ENCODE measurements at places on chromosomes 16 and 17. TPM values are rescaled to one million over a fixed set of nuclear protein-coding genes. Genes with fewer than 3 reads are reported as not detected.

CCT6B gene
- 0.67 TPM for polyA plus RNA-seq

CDH13 gene
- polyA plus RNA-seq = 3.0 TPM

DNA sequence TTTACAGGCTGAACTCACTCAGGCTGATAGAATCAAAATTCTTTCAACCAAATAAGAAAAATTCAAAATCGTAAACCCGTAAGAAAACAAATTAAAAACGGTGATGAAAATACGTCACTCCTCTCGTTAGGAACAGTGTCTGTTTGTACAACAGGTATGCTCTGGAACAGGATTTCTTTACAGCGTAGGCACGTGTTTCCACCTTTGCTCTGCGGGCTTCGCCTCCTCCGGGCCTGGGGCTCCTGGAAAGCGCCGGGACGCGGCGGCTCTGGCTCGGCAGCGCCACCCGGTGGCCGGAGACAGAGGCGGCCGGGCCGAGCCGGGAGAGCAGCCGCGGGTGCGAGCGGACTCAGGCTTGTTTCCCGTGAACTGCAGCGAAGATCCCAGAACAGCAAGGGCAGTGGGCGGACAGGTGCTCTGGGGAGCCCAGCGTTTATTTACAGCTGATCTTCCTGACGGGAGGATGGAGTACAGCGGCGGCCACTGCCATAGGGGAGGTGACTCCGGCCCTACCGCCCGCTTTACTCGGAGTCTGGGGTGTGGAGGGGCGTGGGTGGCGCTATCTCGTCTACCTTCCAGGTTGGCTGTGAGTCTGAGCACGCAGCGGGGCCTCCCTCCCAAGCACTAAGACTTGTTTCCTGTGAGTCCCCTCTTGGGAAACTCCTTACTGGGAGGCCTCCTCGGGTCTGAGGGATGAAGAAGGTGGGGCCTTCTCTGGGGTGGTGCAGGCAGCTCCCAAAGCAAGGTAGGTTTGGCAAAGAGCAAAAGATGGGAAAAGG is 40.5 kb upstream of the ATP2A3 start:
- H3K4me3 ChIP-seq = no peak overlapping the region
- H3K27me3 ChIP-seq = no peaks in the 10 kb centered on the region
- H3K27ac ChIP-seq = no peak overlapping the region
- no peak for DNase-seq
- no peaks in the 10 kb centered on the region for H3K4me1 ChIP-seq

- H3K27me3 ChIP-seq = no peaks in the 10 kb centered on the region
- H3K27ac ChIP-seq = no peak overlapping the region
- peaks cover 5% of the 10 kb centered on the region for H3K4me1 ChIP-seq
- DNase-seq = no peak
- no peaks in the 10 kb centered on the region for H3K36me3 ChIP-seq
- H3K4me3 ChIP-seq = no peak overlapping the region
These were observed 136.3 kb downstream of the NLK start for GRCh38 chr17:28178800-28179199.

DNA sequence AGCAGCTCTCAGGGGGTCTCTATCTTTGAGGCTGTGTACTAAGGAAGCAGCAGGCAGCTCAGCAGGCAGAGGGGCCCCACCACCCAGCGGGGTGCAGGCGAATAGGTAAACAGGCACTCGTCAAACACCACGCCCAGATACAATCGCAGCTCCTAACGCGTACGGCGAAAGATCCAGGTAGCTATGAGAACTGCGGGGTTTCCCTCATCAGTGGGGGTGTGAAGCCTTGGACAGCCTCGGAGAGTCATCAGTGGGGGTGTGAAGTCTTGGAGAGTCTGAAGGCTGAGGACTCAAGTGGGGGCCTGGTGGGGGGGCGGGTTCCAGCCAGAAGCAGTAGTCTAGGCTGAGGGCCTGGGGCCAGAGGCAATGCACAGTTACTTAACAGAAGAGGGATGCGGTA is 69.0 kb downstream of the RTN4RL1 start:
- no peaks in the 10 kb centered on the region for H3K27me3 ChIP-seq
- no peak for DNase-seq
- no peak overlapping the region for H3K4me3 ChIP-seq

KRT32 gene
- polyA plus RNA-seq = not detected

GRCh38 chr17:4208238-4208637 is 55.5 kb downstream of the ANKFY1 start:
- no peak overlapping the region for H3K27ac ChIP-seq
- no peaks in the 10 kb centered on the region for H3K4me1 ChIP-seq
- H3K27me3 ChIP-seq = no peaks in the 10 kb centered on the region

DNA sequence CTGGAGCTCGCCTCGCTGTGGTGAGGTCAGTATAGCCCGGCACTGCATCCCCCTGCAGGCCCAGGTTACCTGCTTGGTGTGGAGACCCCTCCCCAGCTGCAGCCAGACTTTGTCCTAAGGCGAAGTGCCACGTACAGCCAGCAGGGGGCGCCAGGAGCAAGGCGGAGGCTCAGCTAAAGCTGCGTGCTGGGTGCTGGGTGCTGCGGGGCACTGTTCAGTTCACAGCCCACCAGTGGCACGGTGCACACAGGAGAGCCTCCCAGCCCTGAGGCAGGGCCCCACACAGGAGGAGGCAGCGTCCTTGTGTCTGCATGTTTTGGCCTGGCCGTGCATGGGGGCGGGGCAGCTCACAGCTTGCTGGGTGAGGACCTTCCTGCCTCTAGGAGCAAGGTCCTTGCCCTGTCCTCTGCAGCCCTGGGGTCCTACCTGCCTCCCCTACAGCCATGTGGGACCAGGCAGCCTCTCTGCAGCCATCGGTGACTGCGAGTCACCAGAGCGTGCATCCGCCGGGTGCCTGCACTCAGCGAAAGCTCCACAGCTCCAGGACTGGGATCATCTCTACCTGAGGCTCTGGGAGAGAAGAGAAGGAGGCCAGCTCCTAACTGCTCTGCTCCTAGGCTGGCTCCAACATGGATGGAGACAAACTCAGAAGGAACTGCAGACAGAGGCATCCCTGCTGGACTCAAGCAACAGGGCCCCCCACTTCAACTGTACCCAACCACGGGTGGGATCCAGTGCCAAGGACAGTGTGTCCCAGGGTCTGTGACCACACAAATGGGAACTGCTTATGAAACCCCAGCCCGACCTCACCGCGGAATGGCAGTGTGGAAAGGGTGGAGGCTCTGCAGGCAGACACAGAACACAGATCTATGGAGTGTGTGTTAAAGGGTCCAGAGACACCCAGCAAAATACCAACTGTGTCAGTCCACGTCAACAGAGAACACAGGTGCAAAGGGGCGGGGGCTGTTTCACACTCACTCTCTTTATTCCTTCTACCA is 19.0 kb downstream of the SLC7A5 start:
- no peak overlapping the region for H3K4me3 ChIP-seq
- no peaks in the 10 kb centered on the region for H3K27me3 ChIP-seq
- H3K36me3 ChIP-seq = peaks cover 29% of the 10 kb centered on the region
- no peak overlapping the region for H3K27ac ChIP-seq
- peaks cover 48% of the 10 kb centered on the region for H3K4me1 ChIP-seq
- DNase-seq = no peak

C1QL1 gene
- 16.5 TPM for polyA plus RNA-seq

CCL17 gene
- polyA plus RNA-seq = not detected

DNA sequence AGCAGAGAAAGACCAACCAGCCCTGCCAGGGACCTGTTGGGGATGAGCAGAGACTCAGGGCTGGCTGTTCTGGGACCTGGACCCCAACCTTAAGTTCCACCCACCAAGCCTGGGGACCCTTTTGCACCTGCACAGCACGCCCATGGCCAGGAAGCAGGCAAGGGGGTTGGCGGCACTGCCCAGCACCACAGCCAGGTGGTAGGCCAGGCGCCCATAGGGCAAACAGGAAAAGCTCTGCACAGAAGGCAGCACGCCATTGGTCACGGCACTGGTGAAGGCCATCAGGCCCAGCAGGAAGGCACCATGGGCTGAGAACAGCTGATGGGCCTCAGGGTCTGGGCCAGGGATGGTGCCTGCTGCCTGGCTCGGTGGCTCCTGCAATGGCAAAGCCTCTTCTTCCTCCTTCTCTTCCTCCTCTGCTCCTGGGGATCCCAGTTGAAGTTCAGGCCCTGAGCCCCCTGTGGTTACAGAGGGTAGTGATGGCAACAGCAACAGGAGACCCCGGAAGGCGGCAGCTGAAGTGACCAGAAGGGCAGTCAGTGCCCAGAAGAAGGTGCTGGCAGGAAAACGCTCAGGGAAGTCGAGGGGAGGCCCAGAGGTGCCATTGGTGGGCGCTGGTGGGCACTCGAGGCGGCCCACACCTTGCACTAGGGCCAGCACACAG is 1.7 kb downstream of the SLC52A1 start:
- DNase-seq = no peak
- no peak overlapping the region for H3K27ac ChIP-seq
- H3K4me3 ChIP-seq = no peak overlapping the region
- no peaks in the 10 kb centered on the region for H3K36me3 ChIP-seq
- no peaks in the 10 kb centered on the region for H3K4me1 ChIP-seq

GRCh38 chr16:73753931-73754330 is 542.7 kb upstream of the PSMD7 start:
- no peak for DNase-seq
- no peaks in the 10 kb centered on the region for H3K27me3 ChIP-seq
- H3K36me3 ChIP-seq = no peaks in the 10 kb centered on the region
- no peaks in the 10 kb centered on the region for H3K4me1 ChIP-seq

GP1BA gene
- not detected for polyA plus RNA-seq

DNA sequence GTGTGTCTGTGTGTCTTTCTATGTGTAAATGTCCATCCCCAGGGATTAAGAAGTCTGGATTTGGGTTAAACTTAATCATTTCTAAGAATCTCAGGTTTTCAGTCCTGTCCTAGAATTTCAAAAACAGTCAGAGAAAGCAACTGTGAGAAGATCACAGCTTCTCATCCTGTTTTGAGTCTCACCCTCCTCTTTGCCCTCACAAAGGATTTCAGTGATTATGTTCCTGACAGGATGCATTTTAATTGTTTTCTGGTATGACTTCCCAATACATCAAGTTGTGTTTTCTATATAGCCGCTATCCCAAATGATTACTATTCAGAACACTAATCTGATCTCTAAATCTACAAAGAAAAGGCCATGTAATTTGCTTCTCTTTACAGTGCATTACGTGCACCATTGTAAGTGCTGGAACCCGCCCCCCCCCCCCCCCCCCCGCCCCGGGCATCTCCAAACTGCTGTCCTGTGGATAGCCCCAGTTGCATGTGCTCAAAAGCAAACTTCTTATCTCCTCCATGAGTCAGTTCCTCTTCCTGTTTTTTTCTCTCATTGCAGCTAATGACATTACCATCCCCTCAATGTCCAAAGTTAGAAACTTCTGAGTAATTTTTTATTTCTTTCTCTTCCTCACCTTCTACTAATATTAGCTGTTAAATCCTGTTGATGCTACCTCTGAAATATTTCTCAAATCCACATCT is 73.9 kb downstream of the CDH13 start:
- no peaks in the 10 kb centered on the region for H3K27me3 ChIP-seq
- no peaks in the 10 kb centered on the region for H3K36me3 ChIP-seq
- H3K4me1 ChIP-seq = no peaks in the 10 kb centered on the region
- H3K4me3 ChIP-seq = no peak overlapping the region
